ENCODE measurements at places on chromosomes 5 and 9. TPM values are rescaled to one million over a fixed set of nuclear protein-coding genes. Genes with fewer than 3 reads are reported as not detected.

The PCDHA8 gene
- 0.10 TPM for polyA plus RNA-seq

- DNase-seq, result no peak
Measured at GRCh38 chr9:115601434-115601833, 483.5 kb upstream of the TNC start.

DNA sequence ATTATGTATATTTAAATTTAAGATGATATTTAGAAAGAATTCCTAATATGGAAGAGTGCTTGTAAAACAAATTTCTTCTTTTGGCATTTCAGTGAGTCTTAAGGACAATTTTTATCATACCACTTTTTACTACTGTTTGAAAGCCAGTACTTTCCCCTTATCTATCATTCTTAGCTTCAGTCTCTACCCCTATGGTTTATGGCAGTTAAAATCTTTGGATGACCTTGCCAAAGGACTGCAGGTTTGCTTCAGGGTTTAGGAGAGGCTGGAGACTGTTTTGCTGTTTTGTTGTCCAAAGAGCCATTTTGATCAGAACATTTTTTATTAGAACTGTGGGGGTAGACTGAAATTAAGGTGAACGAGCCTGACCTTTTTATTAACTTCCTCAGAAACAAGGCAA is 30.8 kb downstream of the SLC38A9 start:
- DNase-seq, result no peak

- DNase-seq, result no peak
Measured at GRCh38 chr5:42228279-42228678, 195.0 kb upstream of the GHR start.

DNA sequence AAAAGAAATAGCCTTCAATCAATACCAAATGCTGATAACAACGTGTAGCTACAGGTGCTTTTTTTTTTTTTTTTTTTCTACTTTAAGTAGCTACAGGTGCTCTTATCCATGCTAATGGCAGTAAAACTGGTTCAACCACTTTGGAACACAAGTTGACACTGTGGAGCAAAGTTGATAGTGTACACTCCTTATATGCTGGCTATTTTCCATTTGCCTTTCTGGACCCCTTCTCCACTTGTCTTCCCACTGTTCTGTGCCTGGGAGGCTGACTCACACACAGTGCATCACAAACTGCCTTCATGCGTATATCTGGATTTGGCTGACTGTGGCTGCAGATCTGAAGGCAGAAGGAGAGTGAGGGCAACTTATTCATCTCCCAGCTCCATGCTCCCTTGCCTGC is 247.9 kb downstream of the MSX2 start:
- DNase-seq, result no peak

The PKD2L2 gene
- polyA plus RNA-seq, result not detected

GRCh38 chr5:141155540-141156374 is 5.9 kb downstream of the PCDHB6 start:
- DNase-seq, result peak; percentile 23

The GFI1B gene
- not detected for polyA plus RNA-seq

DNA sequence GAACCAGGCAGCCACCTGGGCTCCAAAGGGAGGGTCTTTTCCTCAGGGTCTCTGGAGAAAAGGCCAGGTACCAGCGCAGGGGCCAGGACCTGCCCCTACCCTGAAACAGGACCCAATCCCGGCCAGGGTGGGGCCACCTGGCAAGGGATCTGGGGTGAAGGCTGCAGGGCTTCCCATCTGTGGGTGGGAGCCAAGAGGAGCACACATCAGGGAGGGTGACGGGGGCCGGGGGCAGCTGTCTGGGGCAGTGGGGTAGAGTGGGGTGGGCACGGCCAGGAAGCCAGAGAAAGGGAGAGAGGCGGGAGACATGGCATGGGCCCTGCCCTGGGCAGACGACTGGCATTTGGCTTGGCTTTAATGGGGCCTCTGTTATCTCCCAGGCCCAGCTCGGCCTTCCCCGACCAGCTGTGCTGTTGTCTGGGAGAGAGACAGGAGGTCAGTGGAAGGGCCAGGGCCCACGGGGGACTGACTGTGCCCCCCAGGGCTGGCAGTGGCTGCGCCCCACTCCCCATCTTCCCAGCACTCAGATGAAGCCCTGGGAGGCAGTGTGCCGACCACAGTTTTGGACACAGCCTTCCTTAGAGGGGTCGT is 57.2 kb upstream of the RNF130 start:
- no peak for DNase-seq

DNA sequence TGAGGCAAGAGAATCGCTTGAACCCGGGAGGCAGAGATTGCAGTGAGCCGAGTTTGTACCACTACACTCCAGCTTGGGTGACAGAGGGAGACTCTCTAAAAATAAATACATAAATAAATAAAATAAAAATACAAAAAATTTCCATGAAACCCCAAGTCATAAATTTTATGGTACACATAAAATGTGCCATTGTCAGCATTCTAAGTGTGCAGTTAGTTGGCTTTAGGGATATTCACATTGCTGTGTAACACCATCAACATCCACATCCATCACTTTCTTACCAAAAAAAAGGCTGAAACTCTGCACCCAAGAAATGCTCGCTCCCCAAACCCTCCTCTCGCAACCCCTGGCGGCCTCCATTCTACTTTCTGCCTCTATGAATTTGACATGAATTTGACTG is 135.2 kb downstream of the GAPVD1 start:
- no peak for DNase-seq
